Activated CD4-positive, alpha-beta T cell treated with anti-CD3 and anti-CD28 coated beads, Interleukin-2, amount 50 U/mL, for 48 hours (primary cell): ENCODE measurements at places on chromosomes 7 and 10.
A peak's percentile ranks its signal among the peaks of the same experiment; 100 is the strongest.

DNA sequence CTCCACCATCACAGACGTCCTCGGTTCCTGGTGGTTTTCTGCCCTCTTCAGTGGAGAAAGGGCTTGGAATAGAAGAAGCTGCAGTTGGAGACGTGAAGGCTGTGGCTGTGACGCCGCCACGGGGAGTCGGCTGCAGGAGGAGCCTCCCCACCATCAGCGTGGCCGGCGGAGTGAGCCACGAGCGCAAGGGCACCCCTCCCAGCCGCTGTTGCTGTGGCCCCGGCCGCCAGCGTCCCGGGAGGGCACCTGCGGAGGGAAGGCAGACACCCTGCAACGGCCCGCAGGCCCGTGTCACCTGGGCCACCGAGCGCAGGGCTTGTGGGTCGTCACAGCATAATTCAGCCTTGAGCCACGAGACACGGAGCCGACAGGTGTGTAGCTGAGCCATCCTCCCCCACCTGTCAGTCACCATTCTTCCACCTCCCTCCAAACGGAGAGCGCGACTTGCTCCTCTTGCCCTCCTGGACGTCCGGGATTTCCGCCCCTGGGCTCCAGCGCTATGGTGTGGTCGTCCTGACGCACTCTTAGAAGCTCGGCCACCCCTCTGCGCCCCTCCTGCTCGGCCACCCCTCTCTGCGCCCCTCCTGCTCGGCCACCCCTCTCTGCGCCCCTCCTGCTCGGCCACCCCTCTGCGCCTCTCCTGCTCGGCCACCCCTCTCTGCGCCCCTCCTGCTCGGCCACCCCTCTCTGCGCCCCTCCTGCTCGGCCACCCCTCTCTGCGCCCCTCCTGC lies 102.7 kb downstream of the PTPRN2 start:
- DNase-seq, result no peak

GRCh38 chr10:128463991-128464760 lies 338.0 kb upstream of the MKI67 start:
- peak; percentile 13 for DNase-seq

- peak; percentile 32 for DNase-seq
Measured at GRCh38 chr7:77351539-77352004, 64.6 kb downstream of the GSAP start.

- no peak for DNase-seq
Measured at GRCh38 chr10:107880185-107880584, 715.7 kb upstream of the SORCS1 start.

- no peak for DNase-seq
Measured at GRCh38 chr7:151420144-151420543, 10.3 kb upstream of the WDR86 start.

- no peak for DNase-seq
Measured at GRCh38 chr10:12566161-12567115, 217.1 kb downstream of the CAMK1D start.

DNA sequence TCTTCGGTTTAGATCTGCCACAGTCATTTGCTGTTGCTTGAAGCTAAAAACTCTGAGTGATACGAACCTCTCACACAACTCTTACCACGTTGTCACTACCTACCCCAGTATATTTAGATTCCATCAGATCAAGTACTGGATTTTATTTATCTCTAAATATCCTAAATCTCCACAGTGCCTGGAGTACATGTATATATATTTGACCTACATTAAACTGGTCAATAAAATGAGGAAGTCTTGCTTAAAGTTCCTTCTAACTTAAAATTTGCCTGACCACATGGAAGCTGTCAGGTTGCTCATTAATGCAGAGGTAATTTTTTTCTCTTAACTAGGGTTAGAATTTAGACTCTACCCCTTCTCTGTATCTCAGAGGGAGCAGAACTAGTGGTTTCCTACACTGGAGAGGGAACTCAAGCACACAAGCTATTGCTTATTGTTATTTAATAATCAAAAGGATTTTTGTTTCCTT lies 3.1 kb upstream of the MACC1 start:
- no peak for DNase-seq

DNA sequence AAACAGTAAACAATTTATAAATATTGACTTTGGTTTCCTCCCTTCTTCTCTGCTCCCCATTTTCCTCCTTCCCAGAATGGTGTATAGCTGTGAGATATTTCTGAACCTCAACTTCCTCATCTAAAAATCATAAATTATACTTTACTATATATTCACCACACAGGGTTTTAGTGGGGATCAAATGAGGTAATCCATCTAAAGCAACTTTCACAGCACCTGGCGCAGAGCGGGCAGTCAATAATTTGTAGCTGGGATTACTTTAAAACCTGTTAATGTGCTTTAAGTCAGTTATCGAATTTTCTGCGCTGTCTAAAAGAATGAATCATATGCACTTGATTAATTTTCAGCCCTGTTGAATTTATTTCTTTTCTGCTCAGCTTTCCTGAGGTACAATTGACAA lies 172.7 kb downstream of the PTEN start:
- no peak for DNase-seq

GRCh38 chr10:114697061-114697598 lies 39.1 kb upstream of the ABLIM1 start:
- DNase-seq, result no peak

DNA sequence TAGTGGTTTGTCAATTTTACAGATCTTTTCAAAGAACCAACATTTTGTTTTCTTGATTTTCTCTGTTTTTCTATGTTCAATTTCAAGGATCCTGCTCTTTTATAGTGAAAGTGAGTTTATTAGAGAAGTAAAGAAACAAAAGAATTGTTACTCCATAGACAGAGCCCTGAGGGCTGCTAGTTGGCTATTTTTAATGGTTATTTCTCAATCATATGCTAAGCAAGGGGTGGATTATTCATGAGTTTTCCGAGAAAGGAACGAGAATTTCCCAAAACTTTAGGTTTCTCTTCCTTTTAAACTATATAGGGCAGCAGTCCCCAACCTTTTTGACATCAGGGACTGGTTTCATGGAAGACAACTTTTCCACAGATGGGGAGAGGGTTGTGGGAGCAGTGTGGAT lies 165.0 kb downstream of the CCSER2 start:
- no peak for DNase-seq

GRCh38 chr7:51428217-51428887 lies 111.7 kb upstream of the COBL start:
- no peak for DNase-seq
